Body of pancreas (tissue), 4 donors: ENCODE measurements at places on chromosomes 7 and 10.

- no peak for DNase-seq
These were observed 122.7 kb upstream of the TMEM229A start for GRCh38 chr7:124155432-124156022.

GRCh38 chr7:158633055-158633956, 45.7 kb upstream of the PTPRN2 start:
- no peak for DNase-seq

- DNase-seq = no peak
These were observed 37.7 kb downstream of the CDK6 start for GRCh38 chr7:92798517-92799249.

GRCh38 chr10:5254488-5254887, 57.9 kb downstream of the AKR1C4 start:
- DNase-seq = no peak

DNA sequence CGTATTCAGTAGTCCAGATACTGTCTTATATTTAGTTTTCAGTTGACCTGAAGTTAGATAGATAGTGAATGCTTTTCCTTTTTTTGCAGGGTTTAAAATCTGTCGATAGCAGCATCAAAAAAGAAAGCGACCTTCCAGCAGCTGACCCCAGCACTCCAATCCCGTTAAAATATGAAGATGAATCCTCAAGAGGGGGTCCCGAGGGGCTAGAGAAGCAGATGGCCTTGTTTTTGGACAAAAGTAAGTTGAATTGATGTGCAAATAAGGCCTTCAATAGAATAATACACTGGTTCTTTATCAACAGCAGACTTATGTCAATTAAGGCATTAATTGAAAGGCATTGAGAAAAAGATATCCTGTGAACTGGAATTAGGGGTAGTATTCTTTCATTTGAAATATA, 18.7 kb downstream of the EDRF1 start:
- DNase-seq = no peak

DNA sequence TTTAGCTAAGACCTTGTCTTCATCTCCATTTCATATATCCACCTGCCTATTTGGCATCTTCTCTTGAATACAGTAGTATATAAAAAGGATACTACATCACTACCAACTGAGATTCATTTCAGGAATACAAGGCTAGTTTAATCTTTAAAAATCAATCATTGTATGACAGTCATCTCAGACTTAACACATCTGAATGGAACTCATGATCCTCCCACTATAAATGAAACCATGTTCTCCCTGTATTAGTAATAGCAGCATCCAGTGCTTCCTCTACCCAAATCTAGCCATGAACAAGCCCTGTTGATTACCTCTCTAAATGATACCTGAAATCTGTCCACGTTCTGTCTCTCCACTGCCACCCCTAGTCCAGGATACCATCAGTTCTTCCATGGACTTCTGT, 196.2 kb downstream of the CDK14 start:
- DNase-seq = no peak

DNA sequence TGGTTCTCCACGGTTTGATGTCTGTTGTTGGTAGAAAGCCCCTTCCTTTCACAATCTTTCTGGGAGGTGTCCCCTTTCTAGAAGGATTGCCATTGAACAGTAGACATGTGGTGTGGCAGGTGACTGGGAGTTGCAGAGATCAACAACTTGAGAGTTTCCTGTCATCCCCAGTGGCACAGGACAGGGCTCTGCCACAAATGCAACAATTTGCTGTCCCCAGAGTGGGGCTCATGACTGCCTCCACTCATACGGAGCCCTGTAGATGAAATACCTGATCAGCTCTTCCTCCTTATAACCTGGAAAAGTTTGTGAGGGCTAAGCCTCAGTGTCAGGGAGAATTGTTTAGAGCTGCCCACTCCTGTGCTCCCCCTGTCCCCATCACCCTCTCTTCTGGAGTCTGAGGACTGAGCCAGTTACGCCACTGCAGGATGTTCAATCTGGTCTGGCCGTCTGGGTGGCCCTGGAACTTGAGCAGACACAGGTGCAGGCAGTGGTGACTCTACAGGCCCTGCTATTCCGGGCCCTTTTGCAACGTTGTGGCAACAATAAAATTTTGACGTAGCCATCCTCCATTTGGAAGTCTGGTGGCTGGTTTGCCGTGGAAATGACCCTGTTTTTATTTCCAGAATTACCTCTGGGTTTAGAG, 6.5 kb downstream of the DBNL start:
- DNase-seq = no peak

GRCh38 chr7:800692-801091, 31.6 kb upstream of the SUN1 start:
- DNase-seq = no peak

DNA sequence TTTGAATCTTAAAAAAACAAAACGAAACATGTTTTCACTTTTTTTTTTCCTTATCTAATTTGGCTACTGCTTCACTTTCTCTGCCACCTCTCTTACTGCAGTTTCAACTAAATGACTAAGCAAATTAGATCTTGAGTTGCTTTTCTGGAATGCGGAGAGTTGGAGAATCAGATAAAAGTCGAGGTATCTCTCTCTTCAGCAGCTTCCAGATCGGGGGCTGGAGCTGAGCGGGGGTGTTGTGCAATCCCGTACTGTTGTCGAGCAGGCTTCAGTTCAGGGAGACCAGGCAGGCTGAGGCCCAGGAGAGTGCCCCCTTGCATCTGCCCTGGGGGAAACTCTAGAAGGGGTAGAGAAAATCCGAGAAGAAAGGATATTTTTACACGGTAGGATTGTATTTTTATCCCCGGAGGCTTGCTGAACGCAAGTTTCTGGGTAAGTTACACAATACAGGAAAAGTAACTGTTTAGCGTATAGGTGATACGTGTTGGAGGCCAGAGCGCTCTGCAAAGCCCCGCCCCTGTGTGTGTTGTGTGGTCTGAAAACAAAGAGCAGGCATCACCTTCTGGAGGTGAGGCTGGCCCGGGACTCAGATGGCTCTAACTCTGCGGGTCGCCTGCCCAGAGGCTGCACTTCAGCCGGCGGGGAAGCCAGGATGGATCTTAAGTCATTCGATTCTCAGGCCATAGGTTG, 116.6 kb downstream of the KLF6 start:
- DNase-seq = peak; percentile 63

GRCh38 chr7:120052884-120053382, 220.0 kb upstream of the KCND2 start:
- peak; percentile 37 for DNase-seq

- DNase-seq = no peak
These were observed 29.8 kb downstream of the SNX10 start for GRCh38 chr7:26321435-26321834.

- no peak for DNase-seq
These were observed 4.3 kb upstream of the ABCC2 start for GRCh38 chr10:99777918-99778714.

DNA sequence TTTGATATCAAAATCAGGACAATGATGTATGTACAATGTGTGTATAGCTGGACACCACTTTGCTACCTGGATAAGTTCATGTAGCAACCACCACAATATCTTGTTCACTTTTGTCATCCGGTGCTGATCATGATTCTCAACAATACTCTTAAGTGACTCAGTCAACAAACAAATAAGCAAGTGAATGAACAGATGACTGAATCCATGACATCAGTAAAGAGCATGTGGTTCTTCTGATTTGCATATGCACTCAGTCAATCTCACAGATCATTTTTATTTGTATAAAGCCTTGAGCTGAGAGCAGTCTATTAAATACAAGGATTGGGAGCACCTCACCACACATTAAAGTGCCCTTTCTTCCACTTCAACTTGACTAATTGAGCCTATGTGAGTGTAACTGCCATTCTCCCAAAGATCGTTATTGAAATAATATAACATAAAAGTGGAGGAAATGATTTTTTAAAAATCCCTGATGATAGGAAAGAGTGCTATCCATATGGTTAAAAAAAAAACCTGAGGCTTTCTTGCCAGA, 69.5 kb downstream of the NPSR1 start:
- DNase-seq = no peak

GRCh38 chr10:44125879-44126278, 259.0 kb downstream of the CXCL12 start:
- no peak for DNase-seq

- no peak for DNase-seq
These were observed 73.0 kb downstream of the XRCC2 start for GRCh38 chr7:152602962-152603361.

DNA sequence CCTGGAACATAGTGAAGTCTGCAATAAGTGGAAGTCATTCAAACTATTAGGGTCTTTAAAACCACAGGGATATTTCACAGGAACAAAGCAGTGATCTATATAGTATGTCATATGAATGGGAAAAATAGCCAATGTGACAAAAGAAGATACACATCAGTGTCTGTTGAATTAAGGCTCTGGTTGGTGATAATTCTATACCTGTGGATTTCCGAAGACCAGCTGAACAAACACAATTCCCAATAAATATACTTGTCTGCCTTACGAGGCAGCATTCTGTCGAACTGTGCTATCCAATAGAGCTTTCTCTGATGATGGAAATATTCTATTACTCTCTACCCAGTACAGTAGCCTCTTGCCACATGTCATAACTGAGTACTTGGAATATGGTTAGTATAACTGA, 55.9 kb upstream of the CAV2 start:
- no peak for DNase-seq

DNA sequence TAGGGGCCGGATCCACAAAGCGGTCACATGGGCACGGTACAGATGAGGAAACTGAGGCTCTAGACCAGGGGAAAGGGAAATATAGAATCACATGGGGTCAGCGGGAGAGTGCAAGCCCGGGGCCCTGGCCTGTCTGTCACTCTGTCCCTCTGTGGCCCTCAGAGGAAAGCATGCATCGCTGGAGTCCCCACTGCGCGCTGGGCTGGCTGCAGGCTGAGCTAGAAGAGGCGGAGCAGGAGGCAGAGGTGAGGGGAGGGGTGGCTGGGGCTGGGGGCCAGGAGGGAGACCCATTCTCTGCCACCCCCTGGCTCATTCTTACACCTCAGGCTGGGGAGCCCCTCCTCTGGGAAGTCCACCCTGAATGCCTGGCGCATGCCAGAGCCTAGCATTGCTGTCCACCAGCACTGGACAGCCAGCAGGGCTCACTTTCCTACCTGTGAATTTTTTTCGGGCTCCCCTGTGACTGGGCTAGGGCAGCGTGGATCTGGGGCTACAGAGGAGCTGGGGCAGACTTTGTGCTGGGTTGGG, 2.3 kb downstream of the VPS37D start:
- DNase-seq = no peak

DNA sequence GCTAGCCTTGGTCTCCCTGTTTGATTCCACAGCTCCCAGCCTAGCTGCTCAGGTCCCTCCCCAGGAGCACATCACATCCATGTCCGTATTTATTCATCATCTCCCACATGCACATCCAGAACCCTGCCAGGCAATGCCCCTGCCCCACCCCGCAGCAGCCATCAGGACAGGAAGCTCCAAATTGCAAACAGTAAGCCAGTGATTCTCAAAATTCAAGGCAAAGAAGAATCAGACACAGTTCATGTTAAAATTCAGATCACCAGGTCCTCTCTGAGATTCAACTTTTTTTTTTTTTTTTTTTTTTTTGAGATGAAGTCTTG, 17.7 kb downstream of the LRRC20 start:
- no peak for DNase-seq

DNA sequence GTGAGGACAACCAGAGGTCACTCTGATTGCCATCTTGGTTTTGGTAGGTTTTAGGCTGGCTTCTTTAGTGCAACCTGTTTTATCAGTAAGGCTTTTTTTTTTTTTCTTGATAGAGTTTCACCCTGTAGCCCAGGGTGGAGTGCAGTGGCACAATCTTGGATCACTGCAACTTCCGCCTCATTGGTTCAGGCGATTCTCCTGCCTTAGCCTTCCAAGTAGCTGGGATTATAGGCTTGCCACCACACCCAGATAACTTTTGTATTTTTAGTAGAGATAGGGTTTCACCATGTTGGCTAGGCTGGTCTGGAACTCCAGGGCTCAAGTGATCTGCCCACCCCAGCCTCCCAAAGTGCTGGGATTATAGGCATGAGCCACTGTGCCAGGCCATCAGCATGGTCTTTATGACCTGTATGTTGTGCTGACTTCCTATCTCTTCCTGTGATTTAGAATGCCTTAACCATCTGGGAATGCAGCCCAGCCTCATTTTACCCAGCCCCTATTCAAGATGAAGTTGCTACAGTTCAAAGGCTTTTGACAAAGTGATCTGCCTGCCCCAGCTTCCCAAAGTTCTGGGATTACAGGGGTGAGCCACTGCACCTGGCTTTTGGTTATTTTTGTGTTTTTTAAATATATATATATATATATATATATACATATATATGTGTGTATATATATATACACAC, 7.0 kb upstream of the ZNF425 start:
- no peak for DNase-seq

DNA sequence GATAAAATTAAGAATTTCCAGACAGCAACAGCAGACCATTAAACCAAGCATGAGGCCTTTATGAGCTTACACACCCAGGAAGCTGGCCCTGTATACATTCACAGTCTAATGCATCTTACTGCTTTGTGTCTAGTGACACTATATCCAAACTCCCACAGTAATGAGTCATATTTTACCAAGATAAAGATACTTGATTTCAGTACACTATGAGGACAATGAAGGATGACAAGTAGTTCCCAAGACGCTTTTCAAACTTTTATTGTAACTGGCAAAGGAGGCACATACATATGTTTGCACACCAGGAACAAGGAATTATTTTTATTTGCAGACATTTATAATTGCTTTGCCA, 148.0 kb downstream of the TSPAN12 start:
- no peak for DNase-seq

DNA sequence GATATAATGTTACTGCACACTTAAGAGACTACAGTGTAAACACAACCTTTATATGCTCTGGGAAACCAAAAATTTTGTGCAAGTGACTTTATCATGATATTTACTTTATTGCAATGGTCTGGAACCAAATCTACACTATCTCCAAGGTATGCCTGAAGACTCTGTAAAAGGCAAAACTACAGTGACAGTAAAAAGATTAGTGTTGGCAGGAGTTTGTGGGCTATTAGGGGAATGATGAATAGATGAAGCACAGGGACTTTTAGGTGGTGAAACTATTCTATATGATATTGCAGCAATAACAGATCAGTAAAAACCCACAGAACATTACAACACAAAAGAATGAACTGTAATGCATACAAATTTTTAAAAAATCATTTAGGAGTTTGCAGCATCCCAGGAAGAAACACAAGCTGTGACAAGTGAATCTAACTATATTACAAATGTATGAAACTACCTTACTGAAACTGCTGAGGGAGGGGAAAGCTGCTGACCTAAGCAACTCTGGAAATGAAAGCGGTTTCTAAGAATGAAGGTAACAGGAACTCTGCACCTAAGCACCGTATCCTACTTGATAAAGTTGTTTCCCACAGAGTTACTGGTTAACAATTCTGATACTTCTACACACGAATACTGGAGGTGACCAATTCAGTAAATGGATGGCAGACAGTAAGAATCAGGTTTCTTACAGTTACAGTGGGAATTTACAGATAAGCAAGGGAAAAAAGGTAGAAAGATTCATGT, 82.6 kb downstream of the ATE1 start:
- DNase-seq = no peak

GRCh38 chr10:44258019-44258418, 126.9 kb downstream of the CXCL12 start:
- DNase-seq = no peak

- peak; percentile 69 for DNase-seq
These were observed at the start of gene WIPF3 for GRCh38 chr7:29806208-29806994. Gene WIPF3, plus strand, starts transcription at chr7:29806508. Its CDS starts 28,217 bp downstream, at chr7:29834725.
